ENCODE measurements at places on chromosomes 3 and 15.
A peak's percentile ranks its signal among the peaks of the same experiment; 100 is the strongest.

- DNase-seq, result peak; percentile 42
Measured at GRCh38 chr3:5205165-5205941, 17.8 kb downstream of the EDEM1 start.

- DNase-seq, result no peak
Measured at GRCh38 chr15:101086394-101087171, 165.3 kb downstream of the CHSY1 start.

GRCh38 chr15:89291934-89292438 is 42.6 kb downstream of the POLG start:
- DNase-seq, result no peak

- no peak for DNase-seq
Measured at GRCh38 chr3:127644641-127645370, 15.8 kb downstream of the PODXL2 start.

DNA sequence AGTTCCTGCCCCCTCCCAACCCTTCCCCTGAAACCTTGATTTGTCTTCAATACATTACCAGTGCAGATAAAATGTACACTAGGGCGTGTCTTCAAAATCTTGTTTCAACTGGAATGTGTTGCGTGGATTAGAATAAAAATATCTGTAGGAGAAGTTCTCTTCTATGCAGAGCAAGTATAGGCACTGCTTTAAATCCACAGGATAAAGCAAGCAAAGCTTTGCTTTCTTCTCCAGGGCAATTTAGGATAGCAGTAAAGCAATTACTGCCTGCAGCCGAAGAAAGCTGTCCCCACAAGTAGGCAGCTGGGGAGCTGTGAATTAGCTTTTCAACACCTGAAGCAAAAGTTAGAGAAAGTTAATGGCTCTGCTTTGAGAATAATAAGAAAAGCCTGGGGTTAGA is 329.7 kb upstream of the KCNMB2 start:
- no peak for DNase-seq

GRCh38 chr3:108271626-108272025 is 24.7 kb upstream of the HHLA2 start:
- no peak for DNase-seq

DNA sequence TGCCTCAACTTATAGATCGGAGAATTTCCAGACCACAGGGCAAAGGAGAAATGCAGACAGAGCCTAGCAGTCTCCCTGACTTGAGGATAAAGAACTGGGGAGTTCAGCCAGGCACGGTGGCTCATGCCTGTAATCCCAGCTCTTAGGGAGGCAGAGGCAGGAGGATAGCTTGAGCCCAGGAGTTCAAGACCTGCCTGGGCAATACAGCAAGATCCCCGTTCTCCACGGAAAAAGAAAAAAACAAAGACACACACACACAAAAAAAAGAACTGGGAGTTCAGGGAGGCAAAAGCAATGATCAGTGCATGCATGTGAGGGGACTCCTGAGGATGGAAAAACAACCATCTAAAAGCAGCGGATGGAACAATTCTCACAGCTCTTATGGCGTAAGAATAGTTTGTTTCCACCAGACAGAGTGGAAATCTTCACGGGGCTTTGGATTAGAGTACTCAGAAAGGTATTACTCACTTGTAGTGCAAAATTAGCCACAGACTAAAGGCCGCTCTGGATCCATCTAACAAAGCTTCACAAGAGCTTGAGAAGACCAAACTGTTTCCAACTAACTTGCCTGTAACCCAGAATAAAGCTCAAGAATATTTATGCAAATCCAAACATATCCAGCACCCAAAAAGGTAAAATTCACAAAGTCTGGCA is 16.3 kb downstream of the SEC11A start:
- no peak for DNase-seq

- no peak for DNase-seq
Measured at GRCh38 chr3:25405335-25405734, 22.7 kb upstream of the RARB start.

DNA sequence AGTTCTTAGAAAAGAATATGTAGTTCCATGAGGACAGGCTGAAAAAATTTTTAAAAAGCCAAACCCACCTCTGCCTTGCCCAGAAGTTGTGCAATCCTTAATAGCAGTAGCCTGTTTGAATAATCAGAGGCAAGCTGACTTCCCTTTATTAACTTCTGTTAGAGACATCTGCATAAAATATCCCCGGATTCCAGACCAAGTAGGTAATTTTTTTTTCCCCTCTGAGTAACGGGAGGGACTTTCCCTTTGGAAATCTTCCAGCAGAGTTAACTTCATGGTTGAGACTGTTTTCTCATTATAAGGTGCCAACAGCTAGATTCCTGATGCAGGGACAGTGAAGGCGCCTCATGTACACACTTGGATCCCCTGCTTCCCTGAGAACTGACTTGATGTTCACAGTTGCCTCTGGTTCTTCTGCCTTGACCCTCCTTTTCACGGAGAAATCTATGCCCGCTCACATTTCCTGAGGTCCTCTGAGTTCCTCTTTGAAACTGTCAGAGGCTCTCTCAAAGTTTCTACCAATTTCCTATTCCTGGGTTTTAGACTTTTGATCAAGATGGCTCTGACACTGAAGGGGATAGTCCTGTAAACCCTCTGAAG is 227.6 kb upstream of the BHLHE40 start:
- no peak for DNase-seq

GRCh38 chr3:39644176-39644575 is 165.2 kb upstream of the MYRIP start:
- no peak for DNase-seq

DNA sequence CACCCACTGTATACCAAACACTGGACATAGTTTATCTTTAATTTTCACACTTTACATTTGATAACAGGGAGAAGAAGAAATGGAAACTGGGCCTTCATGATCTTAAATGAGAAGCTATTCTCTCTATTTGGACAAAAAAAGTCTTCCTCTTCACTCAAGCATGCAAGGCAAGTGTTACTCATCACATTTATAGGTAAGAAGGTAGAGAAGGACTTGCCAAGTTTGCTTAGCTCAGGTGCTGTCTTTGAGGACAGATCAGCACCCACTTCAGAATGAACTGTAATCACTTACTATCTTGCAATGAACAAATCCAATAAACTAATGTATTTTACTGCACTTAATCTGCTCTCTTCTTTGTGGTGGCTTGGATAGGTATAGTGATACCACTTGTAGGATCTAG is 1.1 kb upstream of the MYH15 start:
- no peak for DNase-seq

DNA sequence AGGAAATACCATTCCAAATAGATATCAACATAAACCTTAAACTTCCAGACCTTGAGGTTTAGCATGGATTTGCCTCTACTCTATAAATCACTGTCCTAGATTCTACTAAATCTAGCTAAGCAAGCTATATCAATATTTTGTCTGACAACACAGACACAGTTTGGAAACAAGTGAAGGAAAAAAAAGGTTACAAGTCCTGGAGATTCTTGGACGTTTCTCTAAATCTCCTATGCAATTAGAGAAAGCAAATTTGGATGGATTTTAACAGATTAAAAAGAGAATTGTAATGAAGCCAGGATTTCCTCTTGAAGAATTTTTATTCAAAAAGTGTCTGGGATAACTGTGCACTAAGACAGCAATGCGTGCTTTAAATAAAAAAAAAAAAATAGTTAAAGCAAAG is 441.1 kb upstream of the DPH6 start:
- DNase-seq, result no peak

DNA sequence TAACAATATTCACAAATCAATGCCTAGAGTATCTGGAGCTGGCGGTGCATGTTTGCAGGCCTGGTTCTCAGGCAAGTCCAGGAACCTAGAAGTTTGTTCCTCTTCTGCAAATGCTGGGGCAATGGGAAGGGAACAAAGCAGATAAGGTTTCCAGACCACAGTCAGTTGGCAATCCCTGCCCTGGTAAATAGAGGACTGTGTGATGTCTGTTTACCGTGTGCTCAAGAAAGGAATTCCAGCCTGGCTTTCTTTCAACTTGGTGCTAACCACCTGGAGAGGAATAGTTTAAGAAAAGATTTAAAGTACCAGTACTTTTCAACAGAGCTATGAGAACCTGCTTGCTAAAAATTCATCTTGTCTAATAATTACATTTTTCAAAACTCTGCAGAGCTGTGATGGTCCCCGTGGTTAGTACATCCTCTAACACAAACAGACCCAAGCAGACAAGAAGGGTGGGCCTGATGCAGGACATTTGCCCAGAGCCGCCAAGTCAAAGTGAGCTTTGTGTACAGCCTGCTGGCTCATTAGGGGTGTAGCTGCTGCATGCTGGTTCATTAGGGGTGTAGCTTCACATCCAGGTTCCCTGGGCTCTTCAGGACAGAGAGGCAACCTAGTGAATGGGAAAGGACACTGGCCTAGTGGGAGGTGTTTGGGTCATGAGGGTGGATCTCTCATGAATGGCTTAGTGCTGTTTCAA is 220.5 kb downstream of the SQOR start:
- DNase-seq, result no peak

GRCh38 chr3:193673845-193674244 is 80.8 kb downstream of the OPA1 start:
- no peak for DNase-seq

DNA sequence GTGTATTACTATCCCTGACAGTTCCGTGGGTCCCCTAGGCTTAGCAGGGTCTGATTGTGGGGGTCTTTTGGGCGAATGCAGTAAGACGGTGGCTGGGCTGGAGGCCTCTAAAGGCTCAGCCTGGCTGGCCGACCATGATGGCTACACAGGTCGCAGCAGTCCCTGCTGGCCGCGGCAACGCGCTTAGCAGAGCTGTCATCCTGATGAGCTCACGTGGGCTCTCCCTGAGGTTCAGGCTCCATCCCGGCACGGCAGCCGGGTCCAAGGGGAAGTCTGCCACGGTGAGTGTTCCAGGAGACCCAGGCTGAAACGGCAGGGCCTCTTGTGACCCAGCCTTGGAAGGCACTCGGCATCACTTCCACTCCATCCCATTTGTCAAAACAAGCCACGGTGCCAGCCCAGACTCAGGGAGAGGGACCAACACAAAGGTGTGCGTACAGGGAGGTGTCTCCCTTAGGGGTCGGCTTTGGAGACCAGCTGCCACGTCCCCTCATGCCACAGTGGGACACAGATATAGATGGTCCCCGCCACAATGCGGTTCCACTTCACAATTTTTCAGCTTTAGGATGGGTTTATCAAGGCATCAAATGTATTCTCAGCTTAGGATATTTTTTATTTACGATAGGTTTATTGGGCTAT is 101.8 kb downstream of the XXYLT1 start:
- DNase-seq, result no peak

GRCh38 chr15:58515807-58516206 is 84.0 kb downstream of the LIPC start:
- no peak for DNase-seq

DNA sequence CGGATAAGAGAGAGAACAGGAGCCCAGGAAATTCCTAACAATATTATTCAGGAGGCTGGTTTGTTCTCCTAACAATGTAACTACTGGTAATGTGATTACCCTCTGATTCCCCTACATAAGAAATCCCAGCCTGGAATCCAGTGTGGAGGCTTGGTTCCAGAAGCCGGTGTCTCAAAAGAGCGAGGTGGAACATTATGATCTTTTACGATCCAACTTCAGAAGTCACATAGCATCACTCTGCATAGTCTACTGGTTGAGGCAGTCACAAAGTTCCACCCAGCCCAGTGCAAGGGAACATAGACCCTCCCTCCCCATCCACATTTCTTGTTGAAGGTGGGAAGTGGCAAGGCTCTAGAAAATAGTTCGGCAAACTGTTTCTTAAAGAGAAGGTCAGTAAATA is 81.6 kb upstream of the GALNT15 start:
- DNase-seq, result no peak

- no peak for DNase-seq
Measured at GRCh38 chr15:63379492-63380150, 2.0 kb downstream of the CA12 start.

GRCh38 chr3:34212175-34212574 is 413.7 kb downstream of the PDCD6IP start:
- no peak for DNase-seq

DNA sequence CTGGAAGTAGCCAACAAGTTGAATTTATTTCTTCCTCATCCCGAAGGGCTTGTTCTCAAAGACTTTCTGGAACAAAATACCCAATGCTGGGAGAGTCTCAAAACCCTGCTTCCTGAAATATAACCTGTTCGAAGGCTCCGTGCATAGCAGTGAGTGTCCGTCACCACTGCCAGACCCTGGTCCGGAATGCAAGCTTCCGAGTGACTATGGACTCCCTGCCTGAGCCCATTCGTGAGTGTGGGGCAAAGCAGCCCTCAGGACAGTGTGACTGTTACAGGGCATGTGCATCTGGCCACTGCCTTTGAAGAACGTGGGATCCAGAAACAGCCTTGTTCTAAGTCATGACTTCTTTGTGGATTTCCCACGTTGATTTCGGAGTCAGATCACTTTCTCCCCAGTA is 214.5 kb upstream of the IGF1R start:
- DNase-seq, result no peak

DNA sequence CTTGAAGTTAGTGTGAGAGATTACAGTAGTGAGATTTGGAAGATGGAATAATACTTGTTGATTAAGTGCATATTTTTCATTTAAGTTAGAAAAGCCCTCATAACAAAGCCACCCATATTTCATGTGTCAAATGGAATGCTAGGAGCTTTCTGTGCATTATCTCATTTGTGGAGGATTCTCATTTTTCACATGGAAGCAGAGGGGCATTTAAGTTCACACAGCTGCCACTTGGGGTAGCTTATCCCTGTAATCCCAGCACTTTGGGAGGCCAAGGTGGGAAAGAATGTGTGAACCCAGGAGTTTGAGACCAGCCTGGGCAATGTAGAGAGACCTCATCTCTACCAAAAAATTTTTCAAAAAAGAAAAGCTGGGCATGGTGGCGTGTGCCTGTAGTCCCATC is 55.2 kb downstream of the RAB7A start:
- DNase-seq, result no peak

DNA sequence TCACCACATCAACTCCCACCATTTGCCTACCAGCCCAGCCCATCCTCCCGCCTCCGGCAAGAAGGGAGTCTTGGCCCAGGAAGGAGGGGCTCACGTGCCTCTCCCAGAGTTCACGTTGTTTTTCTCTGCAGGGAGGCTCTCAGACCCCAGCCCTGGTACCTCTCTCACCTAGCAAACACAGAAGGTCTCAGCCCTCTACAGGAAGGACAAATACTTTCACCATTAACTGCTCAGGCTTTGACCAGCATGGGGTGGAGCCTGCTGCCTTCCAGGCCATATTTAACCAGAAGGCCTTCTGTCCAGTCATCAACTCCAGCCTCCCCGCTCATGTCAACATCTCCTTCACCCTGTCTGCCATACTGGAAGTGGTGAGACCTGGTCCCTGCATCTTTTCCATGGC is 19.0 kb upstream of the HTR3E start:
- DNase-seq, result no peak

DNA sequence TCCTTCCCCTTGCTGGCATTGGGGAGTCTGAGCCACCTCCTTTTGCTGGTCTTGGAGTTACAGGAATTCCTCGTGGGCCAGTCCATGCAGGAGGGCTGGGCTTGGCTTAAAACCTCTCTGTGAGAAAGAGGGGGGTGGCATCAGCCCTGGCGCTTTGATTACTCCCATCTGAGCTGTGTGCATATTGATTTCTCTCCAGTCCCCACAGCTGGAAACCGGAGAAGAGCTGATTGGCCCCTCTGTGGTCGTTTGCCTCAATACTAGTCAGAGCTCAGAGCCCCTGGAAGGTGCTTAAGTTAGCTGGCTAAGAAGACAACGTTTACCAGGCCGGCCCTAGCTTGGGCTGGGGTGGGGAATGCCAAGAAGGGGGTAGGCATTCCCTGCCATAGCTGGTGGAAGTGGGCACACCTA is 4.0 kb upstream of the RASGRF1 start:
- no peak for DNase-seq
